ENCODE measurements at places on chromosomes 11 and 22. TPM values are rescaled to one million over a fixed set of nuclear protein-coding genes. Genes with fewer than 3 reads are reported as not detected.

Gene XBP1
- 560 TPM for total RNA-seq

Gene CCS
- 29.0 TPM for total RNA-seq

Gene PGM2L1
- 2.4 TPM for total RNA-seq

Gene CST6
- not detected for total RNA-seq

Gene HBG2
- not detected for total RNA-seq

Gene BDNF
- total RNA-seq: not detected

Gene OTOG
- not detected for total RNA-seq

Gene APOL4
- 0.64 TPM for total RNA-seq

GRCh38 chr11:92692826-92693546 is 276.5 kb upstream of the MTNR1B start:
- no peak for DNase-seq
- no peaks in the 10 kb centered on the region for H3K36me3 ChIP-seq
- H3K27me3 ChIP-seq: no peaks in the 10 kb centered on the region
- H3K4me3 ChIP-seq: no peak overlapping the region
- no peaks in the 10 kb centered on the region for H3K4me1 ChIP-seq

DNA sequence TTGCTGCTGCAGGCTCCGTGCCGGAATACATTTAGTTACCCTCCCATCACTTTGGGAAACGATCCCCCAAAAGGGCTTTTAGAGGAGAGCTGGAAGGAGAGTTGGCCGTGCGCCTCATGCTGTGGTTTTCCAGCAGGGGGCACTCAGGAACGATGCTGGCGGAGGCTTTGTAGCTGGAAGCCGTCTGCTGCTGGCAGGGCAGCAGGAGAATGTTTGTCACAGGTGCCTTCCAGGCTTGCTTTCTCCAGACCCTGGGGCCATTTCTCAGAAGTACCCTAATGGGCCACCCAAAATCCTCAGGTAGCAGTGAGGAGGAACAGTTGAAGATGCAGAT is 30.0 kb upstream of the CABP7 start:
- H3K27me3 ChIP-seq: no peaks in the 10 kb centered on the region
- DNase-seq: no peak
- H3K4me1 ChIP-seq: peaks cover 3% of the 10 kb centered on the region
- H3K4me3 ChIP-seq: no peak overlapping the region

DNA sequence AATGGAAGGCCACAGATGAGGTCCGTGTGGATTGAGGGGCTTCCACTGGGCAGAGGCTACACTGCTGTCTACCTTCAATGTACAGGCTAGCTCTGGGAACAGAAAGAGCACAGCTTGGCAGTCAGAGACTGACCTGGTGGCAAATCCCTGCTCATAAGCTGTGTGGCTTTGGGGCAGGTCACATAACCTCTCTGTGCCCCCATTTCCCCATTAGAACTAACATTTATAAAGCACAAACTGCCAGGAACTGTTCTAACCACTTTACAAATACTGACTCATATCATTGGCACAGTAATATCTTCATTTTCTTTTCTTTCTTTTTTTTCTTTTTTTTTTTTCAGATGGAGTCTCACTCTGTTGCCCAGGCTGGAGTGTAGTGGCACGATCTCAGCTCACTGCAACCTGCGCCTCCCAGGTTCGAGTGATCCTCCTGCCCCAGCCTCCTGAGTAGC is 3.1 kb downstream of the FOSL1 start:
- no peak for DNase-seq
- no peak overlapping the region for H3K4me3 ChIP-seq
- peaks cover 48% of the 10 kb centered on the region for H3K4me1 ChIP-seq
- no peaks in the 10 kb centered on the region for H3K27me3 ChIP-seq
- H3K36me3 ChIP-seq: peaks cover 6% of the 10 kb centered on the region

- no peaks in the 10 kb centered on the region for H3K27me3 ChIP-seq
- H3K4me1 ChIP-seq: peaks cover 49% of the 10 kb centered on the region
Observed at GRCh38 chr11:68839911-68840641, 1.6 kb downstream of the CPT1A start.

- H3K27me3 ChIP-seq: peaks cover under 1% of the 10 kb centered on the region
- H3K27ac ChIP-seq: peak overlapping the region; percentile 95
- peak; percentile 70 for DNase-seq
- peak overlapping the region; percentile 98 for H3K4me3 ChIP-seq
- H3K4me1 ChIP-seq: peaks cover 30% of the 10 kb centered on the region
- H3K36me3 ChIP-seq: peaks cover 5% of the 10 kb centered on the region
Observed at GRCh38 chr11:125110506-125110905, 920 bp downstream of the TMEM218 start.

- no peaks in the 10 kb centered on the region for H3K27me3 ChIP-seq
- H3K27ac ChIP-seq: no peak overlapping the region
- peaks cover 41% of the 10 kb centered on the region for H3K36me3 ChIP-seq
- peaks cover 5% of the 10 kb centered on the region for H3K4me1 ChIP-seq
- DNase-seq: no peak
Observed at GRCh38 chr22:41157083-41157482, 48.0 kb upstream of the L3MBTL2 start.

DNA sequence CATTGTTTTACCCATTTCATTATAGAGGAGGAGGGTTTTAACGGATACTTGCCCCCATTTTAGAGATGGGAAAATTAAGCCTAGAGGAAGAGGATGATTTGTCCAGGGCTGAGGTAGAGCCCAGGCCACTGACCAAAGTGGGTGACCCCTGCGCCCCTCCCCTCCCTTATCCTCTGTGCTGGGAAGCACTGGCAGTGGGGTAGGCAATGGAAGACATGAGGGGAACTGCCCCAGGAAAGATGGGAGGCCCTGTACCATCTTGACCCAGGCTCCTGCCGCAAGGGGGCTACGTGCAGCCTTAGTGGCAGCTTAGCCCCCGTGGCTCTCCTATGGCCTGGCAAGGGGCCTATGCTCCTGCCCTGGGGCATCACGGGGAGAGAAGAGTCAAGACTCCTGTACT is 76.4 kb upstream of the MYOD1 start:
- no peak for DNase-seq
- H3K27ac ChIP-seq: no peak overlapping the region
- H3K4me3 ChIP-seq: no peak overlapping the region
- H3K4me1 ChIP-seq: no peaks in the 10 kb centered on the region
- peaks cover 4% of the 10 kb centered on the region for H3K27me3 ChIP-seq

- peak overlapping the region; percentile 34 for H3K27ac ChIP-seq
- H3K4me3 ChIP-seq: peak overlapping the region; percentile 61
- DNase-seq: no peak
- H3K36me3 ChIP-seq: peaks cover 12% of the 10 kb centered on the region
- peaks cover 81% of the 10 kb centered on the region for H3K27me3 ChIP-seq
Observed at GRCh38 chr22:43377896-43378704, 33.7 kb upstream of the MPPED1 start.

DNA sequence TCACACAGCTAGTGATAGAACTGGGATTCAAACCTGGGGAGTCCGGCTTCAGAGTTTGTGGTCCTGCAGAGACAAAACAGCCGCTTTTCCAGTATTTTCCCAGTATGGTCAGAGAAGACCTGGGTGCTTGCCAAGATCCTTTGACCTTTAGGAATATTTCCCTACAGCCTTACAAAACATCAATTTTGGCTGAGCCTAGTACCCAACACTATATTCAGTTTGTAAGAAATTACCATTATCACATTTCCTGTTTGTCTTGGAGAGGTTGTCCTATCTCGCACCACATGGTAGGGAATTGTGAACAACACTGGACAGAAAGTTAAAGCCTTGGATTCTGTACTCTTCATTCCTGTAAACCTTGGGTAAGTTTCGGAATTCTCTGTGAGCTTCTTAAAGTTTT is 10.7 kb upstream of the NEU3 start:
- peaks cover 24% of the 10 kb centered on the region for H3K4me1 ChIP-seq
- H3K36me3 ChIP-seq: peaks cover 30% of the 10 kb centered on the region
- no peak for DNase-seq
- H3K27me3 ChIP-seq: no peaks in the 10 kb centered on the region
- H3K27ac ChIP-seq: no peak overlapping the region

- no peaks in the 10 kb centered on the region for H3K36me3 ChIP-seq
- peaks cover 65% of the 10 kb centered on the region for H3K4me1 ChIP-seq
- no peaks in the 10 kb centered on the region for H3K27me3 ChIP-seq
- H3K4me3 ChIP-seq: peak overlapping the region; percentile 8
Observed at GRCh38 chr22:46774253-46774979, 12.0 kb downstream of the TBC1D22A start.

GRCh38 chr11:67406969-67407687 is 3.2 kb downstream of the TBC1D10C start:
- no peaks in the 10 kb centered on the region for H3K27me3 ChIP-seq
- peaks cover 54% of the 10 kb centered on the region for H3K4me1 ChIP-seq
- no peaks in the 10 kb centered on the region for H3K36me3 ChIP-seq
- peak overlapping the region; percentile 83 for H3K4me3 ChIP-seq
- no peak for DNase-seq

DNA sequence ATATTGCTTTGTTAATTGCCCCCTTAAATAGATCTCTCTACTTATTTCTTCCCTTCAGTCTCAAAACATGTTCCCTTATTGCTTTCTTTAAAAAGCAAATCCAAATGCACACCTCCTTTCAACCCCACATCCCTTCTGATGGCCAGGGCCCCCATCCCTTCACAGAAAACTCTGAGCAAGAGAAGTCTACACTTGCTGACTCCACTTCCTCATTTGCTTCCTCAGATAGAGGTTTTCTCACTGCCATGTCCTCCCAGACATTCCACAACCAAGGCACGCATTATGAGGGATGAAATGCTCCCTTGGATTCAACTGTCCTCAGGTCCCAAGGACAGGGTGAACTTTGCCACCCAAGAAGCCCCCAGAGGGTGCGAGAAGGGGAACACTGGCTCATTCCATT is 43.1 kb downstream of the CSNK2A3 start:
- no peak overlapping the region for H3K4me3 ChIP-seq
- H3K27me3 ChIP-seq: peaks cover 5% of the 10 kb centered on the region
- no peak overlapping the region for H3K27ac ChIP-seq
- H3K4me1 ChIP-seq: peaks cover 10% of the 10 kb centered on the region
- no peaks in the 10 kb centered on the region for H3K36me3 ChIP-seq
- no peak for DNase-seq

GRCh38 chr11:69912911-69913451 is 93.8 kb upstream of the FGF3 start:
- DNase-seq: peak; percentile 39
- H3K4me1 ChIP-seq: peaks cover 2% of the 10 kb centered on the region
- no peaks in the 10 kb centered on the region for H3K36me3 ChIP-seq
- H3K27me3 ChIP-seq: peaks cover 6% of the 10 kb centered on the region
- no peak overlapping the region for H3K4me3 ChIP-seq
- H3K27ac ChIP-seq: no peak overlapping the region

GRCh38 chr11:45726493-45727054 is 61.2 kb upstream of the CHST1 start:
- H3K4me3 ChIP-seq: no peak overlapping the region
- H3K27ac ChIP-seq: no peak overlapping the region

GRCh38 chr11:59756558-59756840 is 1.3 kb downstream of the STX3 start:
- H3K4me1 ChIP-seq: peaks cover 25% of the 10 kb centered on the region
- no peak for DNase-seq
- no peaks in the 10 kb centered on the region for H3K36me3 ChIP-seq

GRCh38 chr11:127733552-127733951 is 733.0 kb upstream of the KIRREL3 start:
- H3K36me3 ChIP-seq: no peaks in the 10 kb centered on the region
- H3K4me3 ChIP-seq: no peak overlapping the region
- H3K27me3 ChIP-seq: no peaks in the 10 kb centered on the region
- H3K4me1 ChIP-seq: no peaks in the 10 kb centered on the region
- no peak overlapping the region for H3K27ac ChIP-seq
- DNase-seq: no peak

GRCh38 chr11:76704171-76704948 is 33.8 kb upstream of the LRRC32 start:
- H3K4me3 ChIP-seq: no peak overlapping the region
- H3K36me3 ChIP-seq: no peaks in the 10 kb centered on the region
- H3K4me1 ChIP-seq: no peaks in the 10 kb centered on the region
- H3K27ac ChIP-seq: no peak overlapping the region

DNA sequence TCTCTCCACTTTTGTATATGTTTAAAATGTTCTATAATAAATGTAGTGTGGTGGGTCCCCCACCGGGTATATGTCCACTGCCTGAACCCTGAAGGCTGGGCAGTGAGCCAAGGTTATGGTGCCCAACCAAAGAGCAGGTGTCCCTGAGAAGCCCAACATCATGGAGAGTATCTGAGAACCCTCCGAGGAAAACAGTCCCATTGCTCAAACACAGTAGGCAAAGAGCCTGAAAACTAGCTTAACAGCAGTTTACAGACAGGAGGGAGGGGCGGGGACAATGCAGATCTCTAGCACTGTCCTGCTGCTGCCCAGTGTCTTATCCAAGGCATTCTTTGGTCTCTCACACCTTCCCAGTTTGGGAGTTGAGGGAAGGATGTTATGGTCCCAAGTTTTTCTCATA is 91.0 kb downstream of the TMPRSS5 start:
- no peak for DNase-seq
- peaks cover 6% of the 10 kb centered on the region for H3K36me3 ChIP-seq
- no peak overlapping the region for H3K4me3 ChIP-seq
- H3K27ac ChIP-seq: no peak overlapping the region

Measured in natural killer cell treated with Interleukin-12 subunit alpha and Interleukin-12 subunit beta and Interleukin-15 and Interleukin-18, amount 100 ng/mL, for 72 hours (primary cell).